Esophagus mucosa (tissue), 1 donor: ENCODE measurements at places on chromosomes 3 and 15. TPM values are rescaled to one million over a fixed set of nuclear protein-coding genes. Genes with fewer than 3 reads are reported as not detected.
A peak's percentile ranks its signal among the peaks of the same experiment; 100 is the strongest.

DNA sequence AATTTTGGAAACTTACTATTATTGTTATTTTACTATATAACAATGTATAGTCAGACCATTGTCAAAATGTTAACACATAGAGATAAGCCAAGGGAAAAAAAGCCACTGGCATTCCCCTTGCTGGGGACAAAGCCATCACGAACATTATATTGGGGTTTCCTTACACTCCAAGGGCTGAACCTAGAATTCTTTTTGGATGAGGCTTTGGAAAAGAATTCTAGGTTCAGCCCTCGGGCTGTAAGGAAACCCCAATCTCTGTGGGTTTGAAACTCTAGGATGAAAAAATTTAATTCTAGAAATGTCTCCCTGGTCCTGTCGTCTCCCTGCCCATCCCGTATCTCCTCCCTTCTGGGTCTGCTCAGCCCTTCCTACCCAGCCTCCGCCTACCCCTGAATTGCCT is 67.0 kb upstream of the SMAD6 start:
- ATAC-seq, result no peak

DNA sequence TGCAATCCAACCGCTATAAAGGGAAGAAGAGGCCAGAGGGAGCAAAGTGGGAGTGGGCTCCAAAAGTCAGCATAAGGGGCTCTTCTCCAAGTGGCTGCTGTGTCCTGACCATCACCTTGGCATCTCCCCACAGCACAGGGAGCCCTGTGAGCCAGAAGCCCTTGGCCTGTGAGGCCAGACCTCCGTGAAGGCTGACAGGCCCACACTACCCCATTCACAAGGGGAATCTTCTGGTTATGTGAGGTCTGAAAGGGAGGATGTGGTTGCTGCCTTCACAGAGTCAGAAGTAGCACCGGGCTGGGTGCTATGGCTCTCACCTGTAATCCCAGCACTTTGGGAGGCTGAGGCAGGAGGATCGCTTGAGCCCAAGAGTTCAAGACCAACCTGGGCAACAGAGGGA is 2.6 kb upstream of the ULK3 start:
- no peak for ATAC-seq

DNA sequence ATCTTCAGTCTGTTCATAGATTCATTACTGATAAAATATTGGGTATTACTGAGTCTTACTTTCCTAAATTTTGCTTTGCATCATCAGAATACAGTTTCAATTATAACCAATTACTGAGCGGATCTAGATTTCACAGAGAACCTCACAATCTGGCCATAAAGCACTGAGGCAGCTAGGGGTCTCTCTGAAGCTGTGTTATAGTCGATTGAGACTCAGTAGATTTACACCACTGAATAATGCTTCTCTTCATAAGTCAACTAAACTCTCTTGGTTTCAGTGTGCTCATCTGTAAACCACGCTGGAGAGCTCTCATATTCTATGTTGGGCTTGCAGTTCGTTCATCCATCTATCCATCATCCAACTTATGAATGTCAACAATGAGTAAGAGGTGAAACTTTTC is 180.6 kb downstream of the GREM1 start:
- no peak for ATAC-seq

DNA sequence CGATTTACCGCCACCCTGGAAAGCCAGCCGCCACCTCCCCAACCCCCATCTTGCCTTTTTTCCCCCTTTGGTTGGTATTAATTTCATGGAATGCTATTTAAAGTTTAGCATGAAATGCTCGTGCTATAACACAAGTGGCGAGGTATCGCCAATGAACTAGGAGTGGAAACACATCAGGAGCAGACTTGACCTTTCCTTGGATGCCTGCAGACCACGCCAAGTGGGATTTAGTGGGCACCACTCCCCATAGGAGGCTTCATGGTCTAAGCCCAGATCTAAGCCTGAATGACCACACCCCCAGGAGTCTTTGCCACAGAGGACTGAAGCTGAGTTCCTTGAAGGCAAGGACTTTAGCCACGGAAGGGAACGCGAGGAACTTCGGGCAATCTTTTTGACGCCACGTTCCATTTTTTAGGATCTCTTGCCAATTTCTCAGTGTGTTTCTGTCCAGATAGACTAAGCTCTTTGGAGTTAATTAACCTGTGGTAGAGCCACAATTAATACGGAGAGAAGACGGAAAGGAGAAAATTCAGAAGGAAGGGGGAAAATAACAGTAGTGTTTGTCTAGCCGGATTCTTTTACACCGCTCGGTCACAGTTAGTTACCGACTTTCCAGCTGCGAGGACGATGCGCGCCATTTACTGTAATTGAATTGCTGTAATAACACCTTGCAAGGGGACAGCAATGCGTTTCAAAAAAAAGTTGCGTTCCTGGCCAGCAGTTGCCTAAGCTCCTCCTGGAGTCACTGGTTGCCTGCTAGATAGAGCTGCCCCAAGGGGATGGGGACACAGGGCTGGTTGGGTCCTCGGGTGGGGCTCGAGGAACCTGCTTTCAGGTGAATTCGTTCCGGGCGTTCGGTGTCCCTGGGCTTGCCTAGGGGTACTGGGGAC is 37.1 kb downstream of the NR2F2 start:
- no peak for ATAC-seq

DNA sequence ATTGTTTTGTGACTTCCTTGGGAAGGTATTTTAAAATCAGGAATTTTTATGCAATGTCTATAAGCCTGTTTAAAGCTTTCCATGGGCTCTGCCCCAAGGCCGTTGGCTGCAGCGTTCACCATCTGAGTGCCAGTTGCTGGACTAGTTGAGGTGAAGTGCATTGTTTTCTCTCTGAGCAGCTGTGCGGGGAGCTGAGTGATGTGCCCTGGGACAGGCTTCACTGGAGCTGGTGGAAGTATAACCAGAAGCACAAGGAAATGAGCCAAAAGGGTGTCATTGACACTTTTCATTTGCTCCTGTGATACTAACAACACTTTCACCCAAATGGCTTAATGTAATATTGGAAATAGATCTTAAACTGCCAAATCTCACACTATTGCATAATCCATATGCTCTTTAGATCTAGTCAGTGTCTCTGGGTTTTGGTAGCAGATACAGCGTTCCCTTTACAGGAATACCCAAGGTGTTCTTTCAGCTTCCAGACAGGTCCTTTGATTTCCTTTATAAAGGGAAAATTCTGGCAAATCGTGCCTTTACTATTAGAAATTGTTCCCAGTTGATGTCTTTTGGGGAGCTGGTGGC is 29.2 kb downstream of the APH1B start:
- peak; percentile 50 for ATAC-seq

- ATAC-seq, result no peak
Measured at GRCh38 chr3:23654571-23654970, 151.2 kb upstream of the UBE2E1 start.

GRCh38 chr3:135908225-135908624 is 57.3 kb upstream of the PPP2R3A start:
- ATAC-seq, result peak; percentile 99

DNA sequence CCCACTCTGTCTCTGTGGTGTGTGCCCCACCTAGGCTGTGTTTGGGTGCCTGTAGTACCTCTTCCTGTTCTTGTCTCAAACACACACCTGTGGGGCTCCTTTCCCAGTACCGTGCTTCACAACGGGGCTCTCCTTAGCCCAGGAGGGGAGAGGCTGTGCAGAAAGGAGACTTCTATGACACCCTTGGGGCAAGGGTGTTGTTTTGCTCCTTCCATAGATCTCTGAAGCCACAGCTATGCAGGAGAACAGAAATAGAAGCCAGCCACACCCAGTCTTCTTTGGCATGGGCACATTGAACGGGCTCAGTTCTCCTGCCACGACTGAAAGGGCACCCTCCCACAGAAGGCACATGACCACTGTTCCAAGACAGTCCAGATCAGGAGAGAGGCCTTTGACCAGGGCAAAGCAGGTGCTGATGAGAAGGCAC is 74.3 kb downstream of the LIPC start:
- peak; percentile 84 for ATAC-seq

Gene CCR9
- total RNA-seq, result not detected

Gene NPHP3
- total RNA-seq, result 10.1 TPM

Gene SLC28A1
- total RNA-seq, result not detected
